ENCODE measurements at places on chromosomes 3 and 15. TPM values are rescaled to one million over a fixed set of nuclear protein-coding genes. Genes with fewer than 3 reads are reported as not detected.

- no peak for DNase-seq
These were observed 597.9 kb downstream of the PDCD6IP start for GRCh38 chr3:34396288-34396687.

- peak; percentile 3 for DNase-seq
These were observed 105.1 kb upstream of the ETV5 start for GRCh38 chr3:186213946-186214345.

GRCh38 chr3:67463656-67464055, 190.8 kb downstream of the SUCLG2 start:
- no peak for DNase-seq

- DNase-seq = no peak
These were observed at the start of gene ACSBG1 for GRCh38 chr15:78234515-78235040. ACSBG1 (minus strand) TSS chr15:78234565; CDS start chr15:78234501, 64 bp downstream.

GRCh38 chr3:138381950-138382715, 33.8 kb downstream of the MRAS start:
- DNase-seq = no peak

GRCh38 chr15:99454107-99454809, 111.5 kb upstream of the MEF2A start:
- DNase-seq = no peak

GRCh38 chr3:107344722-107345121, 32.5 kb upstream of the CCDC54 start:
- no peak for DNase-seq

- no peak for DNase-seq
These were observed 127.7 kb upstream of the SPATA16 start for GRCh38 chr3:173268781-173269180.

GRCh38 chr3:14252321-14253021, 73.9 kb downstream of the LSM3 start:
- no peak for DNase-seq

DNA sequence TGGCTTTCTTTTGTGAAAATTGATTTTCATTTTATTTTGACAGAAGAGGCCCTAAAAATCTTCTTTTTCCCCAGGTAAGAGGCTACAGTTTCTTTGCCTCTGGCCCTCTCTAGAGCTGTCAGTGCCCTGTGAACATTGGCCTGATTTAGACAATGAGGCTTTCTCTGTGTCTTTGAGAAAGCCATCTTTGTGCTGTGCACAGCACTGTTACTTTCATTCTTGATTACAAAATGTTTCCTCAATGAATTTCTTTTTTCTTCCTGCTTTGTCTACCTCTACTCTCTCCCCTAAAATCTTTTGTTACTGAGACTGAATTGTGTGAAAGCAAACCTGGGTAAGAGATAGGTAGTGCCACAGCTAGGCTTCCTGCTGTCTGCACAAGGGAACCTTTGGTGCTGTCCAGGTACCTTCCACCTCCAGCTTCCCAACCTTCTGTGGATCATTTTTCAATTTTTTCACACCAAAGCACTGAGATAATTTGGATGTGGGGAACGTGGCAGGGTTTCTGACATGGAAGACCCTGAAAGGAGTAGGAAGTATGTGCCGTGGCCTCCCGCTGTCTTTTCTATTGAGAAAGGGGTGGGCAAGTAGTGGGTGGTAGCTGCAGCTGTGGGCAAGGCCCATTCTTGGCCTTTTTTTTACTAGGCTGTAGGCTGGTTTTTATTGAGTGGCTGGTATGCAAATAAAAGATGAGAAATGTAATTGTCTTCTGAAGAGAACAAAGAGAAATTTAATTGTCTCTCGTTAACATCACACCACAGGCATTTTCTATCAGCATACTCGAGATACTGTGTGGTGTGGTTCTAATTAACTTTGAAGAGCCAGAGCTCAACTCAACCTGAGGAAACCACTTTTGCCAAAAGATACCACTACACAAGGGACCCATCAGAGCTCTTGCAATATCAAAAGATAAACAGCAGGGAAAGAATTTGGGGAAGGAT, 21.0 kb downstream of the RAB8B start:
- DNase-seq = no peak

GRCh38 chr15:63288778-63289378, 11.5 kb downstream of the APH1B start:
- peak; percentile 79 for DNase-seq

Gene OR5H6
- total RNA-seq = not detected

All from lung microvascular endothelial cell (primary cell).